ENCODE measurements at places on chromosomes 16 and 17. TPM values are rescaled to one million over a fixed set of nuclear protein-coding genes. Genes with fewer than 3 reads are reported as not detected.

Gene NXPH3
- 0.29 TPM for total RNA-seq

Gene NHERF2
- 62.9 TPM for total RNA-seq

Gene CRHR1
- 0.16 TPM for total RNA-seq

Gene RNF222
- total RNA-seq, result not detected

Gene SGCA
- 2.5 TPM for total RNA-seq

Gene BRD7
- total RNA-seq, result 63.4 TPM

Gene ABCC11
- total RNA-seq, result 0.16 TPM

Gene TNP2
- total RNA-seq, result not detected

Gene CD79B
- total RNA-seq, result not detected

Gene CX3CL1
- 0.13 TPM for total RNA-seq

Gene NOXO1
- total RNA-seq, result 0.52 TPM

Gene TBC1D26
- total RNA-seq, result not detected

Gene UMOD
- total RNA-seq, result not detected

Gene EXOSC6
- 16.0 TPM for total RNA-seq

Gene TOX3
- 0.38 TPM for total RNA-seq

Gene SLC39A11
- total RNA-seq, result 15.2 TPM

Gene KRT33B
- not detected for total RNA-seq

Gene ABCC12
- total RNA-seq, result 0.09 TPM

Gene CASKIN1
- total RNA-seq, result 0.56 TPM

Gene ADAD2
- not detected for total RNA-seq

Gene KRT12
- total RNA-seq, result not detected

Gene DNAAF8
- total RNA-seq, result 1.0 TPM

Gene PLXDC1
- total RNA-seq, result 0.27 TPM

Gene NEUROD2
- not detected for total RNA-seq

Gene ZNF469
- total RNA-seq, result 13.0 TPM

Gene TNFRSF13B
- not detected for total RNA-seq

Gene GLP2R
- 12.5 TPM for total RNA-seq

Gene CCL16
- not detected for total RNA-seq

Gene KRTAP4-4
- not detected for total RNA-seq

Gene SYT17
- 13.6 TPM for total RNA-seq

Gene FZD2
- total RNA-seq, result 50.4 TPM

Gene CHST5
- 0.04 TPM for total RNA-seq
